ENCODE measurements at places on chromosomes 13 and 19.

DNA sequence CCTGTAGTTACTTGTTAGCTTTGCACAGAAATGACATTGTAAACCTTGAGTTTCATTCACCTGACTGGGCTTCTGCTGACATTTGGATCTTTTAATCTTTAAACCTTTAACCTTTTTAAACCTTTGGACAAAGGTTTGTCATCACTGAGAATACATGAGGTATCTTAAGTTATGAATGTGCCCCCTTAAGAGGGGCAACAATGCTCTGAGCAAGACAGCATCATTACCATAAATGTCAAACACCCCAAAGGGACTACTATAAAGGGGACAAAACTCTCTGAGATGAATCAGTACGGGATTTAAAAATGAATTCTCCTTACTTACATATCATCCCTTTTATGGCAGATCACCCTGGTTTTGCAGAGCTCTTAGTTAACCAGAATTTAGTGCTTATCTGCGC, 203.3 kb downstream of the COG6 start:
- DNase-seq: no peak

DNA sequence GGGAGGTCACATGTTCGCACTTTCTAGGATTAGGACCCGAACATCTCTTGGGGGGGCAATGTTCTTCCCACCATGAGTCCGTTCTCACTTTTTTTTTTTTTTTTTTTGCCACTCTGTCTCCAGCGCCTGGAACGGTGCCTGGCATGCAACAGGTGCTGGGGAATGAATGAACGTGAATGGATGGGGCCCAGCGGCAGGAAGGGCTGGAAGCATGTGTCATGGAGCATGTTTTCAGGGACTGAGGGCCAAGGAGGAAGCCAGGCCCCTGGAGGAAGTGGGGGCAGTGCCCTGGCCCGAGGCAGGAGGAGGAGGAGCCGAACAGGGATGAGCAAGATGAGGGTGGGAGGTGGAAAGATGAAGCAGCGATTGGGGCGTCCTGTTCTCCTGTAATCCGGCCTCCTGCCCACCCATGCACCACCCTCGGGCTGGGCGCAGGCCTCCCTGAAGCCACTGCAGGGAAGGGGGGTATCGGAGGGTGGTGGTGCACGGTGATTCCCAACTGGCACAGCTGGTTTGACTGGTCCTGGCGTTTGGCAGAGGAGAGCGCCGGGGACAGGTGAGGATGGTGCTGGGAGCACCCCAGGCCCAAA, 8.8 kb upstream of the SULT2B1 start:
- DNase-seq: no peak

DNA sequence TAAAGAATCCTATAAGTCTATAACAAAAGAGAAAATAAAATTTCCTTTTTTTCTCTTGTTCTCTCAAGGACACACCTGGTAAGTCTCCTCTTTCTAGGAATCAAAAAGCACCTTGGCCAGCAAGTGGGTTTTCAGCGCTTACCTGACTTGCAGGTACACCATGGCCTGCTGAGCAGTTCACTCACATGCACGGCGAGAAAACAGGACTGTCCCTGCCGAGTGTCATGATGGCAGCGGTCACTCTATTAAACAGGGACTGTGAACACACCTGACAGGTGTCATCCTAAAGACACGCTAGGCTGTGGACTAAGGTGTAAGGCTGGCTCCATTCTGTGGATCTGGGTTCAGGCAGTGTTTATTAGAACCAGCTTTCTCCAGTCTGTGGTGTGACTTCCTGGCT, 170.2 kb downstream of the TEX29 start:
- DNase-seq: no peak

DNA sequence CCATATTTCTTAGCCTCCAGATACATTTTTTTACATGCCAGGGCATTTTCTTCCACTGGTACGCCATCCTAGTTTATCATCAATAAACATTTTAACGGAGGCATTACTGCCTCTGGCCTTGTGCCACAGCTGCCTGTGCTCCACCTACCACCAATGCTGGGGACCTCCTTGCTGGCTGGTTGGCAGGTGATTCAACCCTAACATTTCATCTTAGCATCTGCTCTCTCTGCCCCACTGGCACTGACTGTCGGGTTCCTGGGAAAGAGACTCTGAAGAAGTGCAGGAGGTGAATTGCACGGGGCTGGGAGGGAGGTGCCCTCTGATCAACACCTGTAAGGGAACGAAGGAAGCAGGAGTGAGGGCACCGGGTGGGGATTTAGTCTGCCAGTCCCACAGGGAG, 51.4 kb upstream of the KCTD15 start:
- DNase-seq: no peak

- DNase-seq: no peak
These were observed 84.0 kb upstream of the PRR20A start for GRCh38 chr13:57056601-57057180.

- no peak for DNase-seq
These were observed 9.3 kb downstream of the MED16 start for GRCh38 chr19:883661-884211.
